Mesenchymal stem cell (in vitro differentiated cells and primary cell): ENCODE measurements at places on chromosomes 2 and 18.

- DNase-seq, result no peak
These were observed 8.3 kb downstream of the TBR1 start for GRCh38 chr2:161424394-161424769.

- DNase-seq, result peak; percentile 85
These were observed 41.7 kb upstream of the RND3 start for GRCh38 chr2:150528861-150529801.

DNA sequence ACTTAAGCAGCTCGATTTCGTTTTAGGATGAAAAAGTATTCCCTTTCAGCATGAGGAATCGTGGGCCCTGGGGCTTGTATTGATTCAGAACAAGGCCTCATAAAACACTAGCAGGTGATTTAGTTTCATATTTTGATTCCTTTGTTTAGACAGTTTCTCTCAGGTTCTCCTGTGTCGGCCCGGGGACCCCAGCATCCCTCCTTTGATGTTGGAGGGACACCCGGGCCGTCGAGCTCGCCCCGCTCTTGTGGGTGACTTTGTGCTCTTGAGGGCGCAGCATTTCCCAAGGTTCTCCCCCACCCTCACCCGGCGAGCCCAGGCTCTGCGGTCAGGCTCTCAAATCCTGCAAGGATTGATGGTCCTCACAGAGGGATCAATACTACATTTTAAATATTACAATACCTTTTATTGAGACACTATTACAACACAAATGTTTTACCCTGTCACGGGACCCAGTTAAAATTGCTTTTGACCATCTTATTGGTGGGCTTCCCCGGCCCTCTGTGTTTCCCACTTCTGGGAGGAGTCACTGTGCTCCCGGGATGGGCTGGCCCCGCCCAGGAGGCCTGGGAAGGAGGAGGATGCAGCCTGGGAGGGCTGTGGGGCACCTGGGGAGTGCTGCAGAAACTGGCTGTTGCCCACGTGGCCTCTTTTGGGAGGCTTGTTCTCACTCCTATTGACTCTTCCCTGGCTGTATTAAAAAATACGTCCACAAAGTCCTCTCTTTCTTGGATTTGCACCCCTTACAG is 222.6 kb downstream of the INSIG2 start:
- no peak for DNase-seq

- no peak for DNase-seq
These were observed 1129.1 kb downstream of the LRP1B start for GRCh38 chr2:141001750-141002149.

DNA sequence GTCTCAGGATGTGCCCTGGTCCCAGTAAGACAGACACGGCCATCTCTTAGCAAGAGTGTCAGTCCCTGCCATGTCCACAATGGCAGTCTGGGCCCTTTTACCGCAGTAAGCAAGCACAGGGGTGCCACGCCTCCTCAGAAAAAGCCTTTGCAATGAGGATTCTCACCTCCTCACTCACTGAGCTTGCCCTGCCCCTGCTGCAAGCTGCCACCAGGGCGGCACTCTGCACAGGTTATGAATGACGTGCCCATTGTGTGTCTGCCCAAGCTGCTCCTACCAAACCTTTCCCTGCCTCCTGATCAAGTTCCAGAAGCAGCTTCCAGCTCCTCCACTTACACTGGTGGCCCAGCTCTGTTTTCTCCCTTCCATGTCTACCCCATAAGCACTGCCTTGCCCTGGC is 23.3 kb downstream of the ERCC3 start:
- no peak for DNase-seq

GRCh38 chr18:13323186-13323585 is 104.6 kb downstream of the LDLRAD4 start:
- no peak for DNase-seq

GRCh38 chr2:38301969-38302702 is 74.9 kb downstream of the ATL2 start:
- DNase-seq, result no peak

DNA sequence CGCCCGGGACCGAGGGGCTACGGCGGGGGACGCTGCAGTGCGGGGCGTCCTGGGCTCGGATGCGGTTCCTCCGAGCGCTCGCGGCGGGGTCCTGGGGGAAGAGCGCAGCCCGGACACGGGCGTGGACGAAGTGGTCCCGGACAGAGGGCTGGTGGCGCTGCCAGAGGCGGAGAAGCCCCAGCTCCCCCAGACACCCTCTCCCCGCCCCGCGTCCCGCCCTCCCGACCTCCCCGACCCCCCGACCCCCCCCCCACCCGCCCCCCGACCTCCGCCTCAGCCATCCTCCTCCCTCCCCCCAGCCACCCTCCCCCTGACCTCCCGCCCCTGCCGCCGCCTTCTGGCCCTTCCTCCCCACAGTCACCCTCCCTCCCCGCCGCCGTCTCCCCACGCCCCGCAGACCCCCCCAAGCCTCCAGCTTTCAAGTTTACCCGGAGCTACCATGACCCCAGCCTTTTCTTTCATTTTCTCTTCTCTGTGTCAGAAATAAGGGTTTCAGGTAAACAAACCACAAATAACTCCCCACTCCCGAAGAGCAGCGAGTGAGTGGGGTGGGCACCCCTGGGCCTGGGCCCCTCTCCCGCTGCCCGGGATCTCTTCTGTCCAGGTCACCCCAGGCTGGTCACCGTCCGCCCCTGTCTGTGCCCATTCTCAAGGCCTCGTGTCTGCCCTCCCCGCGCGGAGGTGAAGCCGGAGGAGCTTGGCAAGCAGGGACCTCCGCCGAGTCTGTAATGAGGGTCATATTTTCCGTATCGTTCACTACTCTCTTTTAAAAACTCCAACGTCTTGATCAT is 5.1 kb downstream of the NFATC1 start:
- DNase-seq, result no peak

GRCh38 chr18:36692371-36692770 is 136.4 kb downstream of the TPGS2 start:
- no peak for DNase-seq

- peak; percentile 17 for DNase-seq
These were observed 56.1 kb upstream of the PEX13 start for GRCh38 chr2:60961457-60961856.

DNA sequence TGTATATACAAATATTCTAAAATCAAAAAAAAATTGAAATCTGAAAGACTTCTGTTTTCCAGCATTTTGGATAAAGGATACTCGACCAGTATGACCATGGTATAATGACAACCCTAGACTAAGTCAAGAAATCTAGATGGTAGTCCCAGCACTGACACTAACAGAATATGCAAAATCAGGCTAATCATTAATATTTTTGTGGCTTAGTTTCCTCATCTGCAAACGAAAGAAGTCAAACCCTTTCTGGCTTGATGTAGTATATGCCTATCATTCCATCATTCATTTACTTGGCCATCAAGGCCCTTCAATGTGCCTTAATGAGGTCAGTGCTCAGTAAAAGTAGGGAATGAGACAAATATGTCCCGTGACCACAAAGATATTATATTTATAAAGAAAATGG is 83.5 kb downstream of the NCKAP5 start:
- no peak for DNase-seq

- DNase-seq, result peak; percentile 5
These were observed 405.8 kb downstream of the EPHA4 start for GRCh38 chr2:221166292-221166691.

DNA sequence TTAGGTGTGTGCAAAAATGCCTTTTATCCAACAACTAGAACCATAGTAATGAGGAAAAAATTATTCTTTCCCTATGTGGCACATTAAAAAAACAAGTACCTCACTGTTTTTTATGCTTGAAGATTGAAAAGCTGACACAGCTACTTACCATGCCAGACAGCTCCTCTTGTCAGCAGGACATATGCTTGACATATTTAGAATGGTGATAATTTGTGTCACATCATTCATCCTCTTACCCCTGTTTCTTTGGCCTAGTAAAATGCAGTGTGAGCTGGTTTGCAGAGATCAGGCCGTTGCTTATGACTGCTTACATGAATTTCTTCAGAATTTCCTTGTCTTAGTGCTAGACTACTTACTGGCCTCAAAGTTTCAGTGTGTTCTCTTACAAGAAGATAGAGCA is 869.9 kb downstream of the LRP1B start:
- no peak for DNase-seq

- DNase-seq, result no peak
These were observed 109.0 kb upstream of the GATA6 start for GRCh38 chr18:22060361-22060760.

- no peak for DNase-seq
These were observed 48.5 kb upstream of the ASPRV1 start for GRCh38 chr2:70009762-70010575.

DNA sequence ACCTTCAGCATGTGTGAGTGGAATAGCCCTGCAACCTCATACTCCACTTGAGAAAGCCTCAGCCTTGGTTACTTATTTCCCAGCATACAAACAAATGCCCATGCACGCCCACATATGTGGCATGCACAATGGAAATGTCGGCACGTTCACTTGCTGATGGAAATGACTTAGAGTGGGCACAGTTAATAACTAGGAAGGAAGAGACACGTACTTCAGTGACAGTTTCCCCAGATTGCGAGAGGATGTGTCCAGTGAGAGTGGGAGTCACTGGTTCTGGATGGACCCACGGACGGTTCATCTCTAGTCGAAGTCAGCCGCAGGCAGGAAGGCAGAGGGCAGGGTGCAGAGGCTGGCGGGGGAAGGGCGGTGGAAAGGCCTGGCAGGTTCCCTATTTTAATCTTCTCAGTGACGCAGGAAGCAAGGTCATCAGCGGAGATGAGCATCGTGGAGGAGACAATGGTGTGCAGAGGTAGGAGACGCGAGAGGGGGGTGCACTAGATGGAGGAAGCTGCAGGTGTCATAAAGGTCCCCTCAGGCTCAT is 350.7 kb upstream of the MYT1L start:
- no peak for DNase-seq

DNA sequence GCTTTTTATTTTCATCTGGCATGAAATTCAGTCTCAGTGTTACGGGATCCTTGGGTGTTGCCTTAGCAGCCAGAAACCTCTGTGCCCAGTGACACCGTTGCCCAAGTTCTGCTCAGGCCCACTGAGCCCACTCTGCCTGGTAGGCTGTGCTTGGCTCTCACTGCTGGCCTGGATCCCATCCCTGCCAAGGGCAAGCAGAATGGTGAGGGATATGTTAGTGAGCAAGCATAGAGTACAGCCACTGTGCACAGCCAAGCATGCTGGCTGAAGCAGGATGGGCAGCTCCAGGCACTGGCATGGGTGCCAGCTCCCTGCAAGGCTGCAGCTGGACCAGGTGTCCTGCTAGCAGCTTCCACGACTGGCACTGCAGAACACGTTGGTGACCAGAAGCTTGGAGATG is 194.7 kb upstream of the TFPI start:
- no peak for DNase-seq

GRCh38 chr18:74456017-74456348 is 1.1 kb downstream of the DIPK1C start:
- DNase-seq, result no peak

DNA sequence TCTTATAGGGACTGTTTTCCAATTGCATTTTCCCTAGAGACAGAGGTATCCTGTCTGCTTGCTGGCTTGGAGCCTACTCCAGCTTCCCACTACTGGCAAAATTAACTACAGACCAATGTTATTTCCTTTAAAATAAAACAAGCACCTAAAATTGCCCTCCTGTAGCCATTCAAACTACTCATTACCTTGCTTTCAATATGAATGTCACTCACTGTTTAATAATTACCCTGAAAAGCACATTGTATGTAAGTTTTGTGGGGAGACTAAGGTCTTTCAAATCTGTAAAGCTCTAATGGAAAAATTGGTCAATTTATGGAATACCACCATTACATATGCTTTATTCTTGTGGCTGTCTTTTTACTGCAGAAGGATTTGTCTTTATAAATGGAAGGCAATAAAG is 87.3 kb downstream of the DOCK10 start:
- no peak for DNase-seq

DNA sequence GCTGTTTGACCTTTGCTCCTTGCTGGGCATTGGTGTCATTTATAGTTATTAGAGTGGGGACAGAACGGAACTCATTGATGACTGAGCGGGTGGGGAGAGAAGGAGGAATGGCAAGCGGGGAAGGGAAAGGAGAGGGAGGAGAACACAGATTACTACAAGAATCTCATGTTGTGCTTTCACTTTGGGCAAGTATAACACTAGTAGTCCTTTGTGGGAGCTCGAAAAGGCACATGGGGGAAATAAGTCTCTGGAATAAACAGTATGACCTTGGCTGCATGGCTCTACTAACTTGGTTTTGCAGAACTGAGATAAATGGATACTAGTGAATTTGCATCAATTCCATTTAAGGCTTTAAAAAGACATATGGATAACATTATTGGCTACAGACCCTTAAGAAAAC is 161.7 kb upstream of the NABP1 start:
- no peak for DNase-seq

DNA sequence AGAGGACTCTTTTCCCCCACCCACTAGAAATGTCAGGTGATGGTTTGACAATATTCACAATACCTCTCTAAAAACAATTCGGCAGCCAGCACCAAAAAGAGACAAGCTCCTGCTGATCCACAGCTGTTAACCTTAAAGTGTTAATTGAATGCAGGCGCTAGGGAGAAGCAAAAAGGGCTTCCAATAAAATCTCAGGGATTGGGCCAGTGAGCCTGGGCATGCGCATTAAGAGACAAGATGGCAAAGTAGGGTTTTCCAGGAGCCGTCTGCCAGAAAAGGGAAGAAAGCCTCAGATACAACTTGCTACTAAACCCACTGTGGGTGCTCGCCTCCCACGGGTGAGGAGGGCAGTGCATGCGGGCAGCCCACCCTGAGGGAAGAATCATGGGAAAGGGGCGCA is 98.8 kb downstream of the HS6ST1 start:
- no peak for DNase-seq

- DNase-seq, result peak; percentile 67
These were observed 48.7 kb downstream of the IL1RL2 start for GRCh38 chr2:102235491-102235890.
